ENCODE measurements at places on chromosomes 12 and 14. TPM values are rescaled to one million over a fixed set of nuclear protein-coding genes. Genes with fewer than 3 reads are reported as not detected.

FSCB gene
- not detected for polyA plus RNA-seq

FANCM gene
- 18.9 TPM for polyA plus RNA-seq

TAS2R20 gene
- 3.2 TPM for polyA plus RNA-seq

TRMT5 gene
- 27.0 TPM for polyA plus RNA-seq

PIWIL1 gene
- polyA plus RNA-seq = 0.78 TPM

CMKLR1 gene
- 3.1 TPM for polyA plus RNA-seq

MYBPC1 gene
- polyA plus RNA-seq = not detected

KRT78 gene
- polyA plus RNA-seq = not detected

PDE3A gene
- 26.8 TPM for polyA plus RNA-seq

SLIRP gene
- 95.0 TPM for polyA plus RNA-seq

NOS1 gene
- 0.81 TPM for polyA plus RNA-seq

PRPH gene
- not detected for polyA plus RNA-seq

POU6F1 gene
- polyA plus RNA-seq = 8.8 TPM

SLC5A8 gene
- 33.1 TPM for polyA plus RNA-seq

OVCH1 gene
- polyA plus RNA-seq = 0.78 TPM

Data from left kidney (tissue), 8 donors.